Right lung (tissue), 10 donors: ENCODE measurements at places on chromosomes 5 and 9. TPM values are rescaled to one million over a fixed set of nuclear protein-coding genes. Genes with fewer than 3 reads are reported as not detected.

The PTGS1 gene
- 3.7 TPM for polyA plus RNA-seq

The OR1Q1 gene
- polyA plus RNA-seq, result not detected

The P4HA2 gene
- 26.7 TPM for polyA plus RNA-seq

The SYK gene
- polyA plus RNA-seq, result 19.1 TPM

The CDC20B gene
- polyA plus RNA-seq, result 16.7 TPM

The MXD3 gene
- polyA plus RNA-seq, result 39.9 TPM

The RGS7BP gene
- polyA plus RNA-seq, result 17.6 TPM

- DNase-seq, result no peak
Measured at GRCh38 chr5:120690621-120691407, 226.7 kb downstream of the PRR16 start.

DNA sequence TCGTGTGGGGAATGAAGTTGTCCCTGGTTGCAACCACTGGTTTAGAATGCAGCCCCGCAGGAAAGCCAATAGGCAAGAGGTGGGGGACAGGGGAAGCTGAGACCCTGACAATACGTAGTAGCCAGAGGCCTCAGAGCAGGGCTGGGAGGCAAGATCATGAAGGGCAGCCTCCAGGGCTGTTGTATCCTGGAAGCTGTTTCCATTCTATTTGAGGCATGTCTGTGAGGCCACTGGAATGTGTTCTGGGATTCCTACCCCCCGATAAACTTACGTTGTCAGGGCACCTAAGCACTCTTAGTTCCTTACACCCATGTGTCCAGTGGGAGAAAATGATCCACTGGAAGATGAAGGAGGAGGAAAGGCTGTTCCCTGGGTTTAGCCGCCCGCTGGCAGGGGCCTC is 177.3 kb downstream of the CFAP90 start:
- no peak for DNase-seq

GRCh38 chr5:112192866-112193265 is 226.2 kb downstream of the EPB41L4A start:
- no peak for DNase-seq

- peak; percentile 44 for DNase-seq
Measured at GRCh38 chr5:164472165-164472564, 966.7 kb downstream of the MAT2B start.

DNA sequence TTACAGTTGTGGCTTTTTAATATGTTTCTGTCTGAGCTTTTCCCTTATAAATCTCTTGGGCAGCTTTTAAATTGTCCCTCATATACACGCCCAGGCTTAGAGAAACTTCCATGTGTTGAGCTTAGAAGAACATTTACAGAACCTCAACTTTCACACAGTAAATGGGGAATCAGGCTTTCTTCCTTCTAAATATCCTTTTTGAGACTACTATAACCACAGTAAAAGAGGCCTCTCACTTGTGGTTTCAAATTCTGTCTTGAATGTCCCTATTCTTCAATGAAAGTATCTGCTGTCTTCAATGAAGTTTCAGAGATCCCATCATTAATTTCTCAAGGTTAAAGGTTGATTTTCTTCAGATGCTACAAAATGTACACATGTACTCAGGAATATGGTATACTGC is 588.6 kb upstream of the DMAC1 start:
- DNase-seq, result no peak

DNA sequence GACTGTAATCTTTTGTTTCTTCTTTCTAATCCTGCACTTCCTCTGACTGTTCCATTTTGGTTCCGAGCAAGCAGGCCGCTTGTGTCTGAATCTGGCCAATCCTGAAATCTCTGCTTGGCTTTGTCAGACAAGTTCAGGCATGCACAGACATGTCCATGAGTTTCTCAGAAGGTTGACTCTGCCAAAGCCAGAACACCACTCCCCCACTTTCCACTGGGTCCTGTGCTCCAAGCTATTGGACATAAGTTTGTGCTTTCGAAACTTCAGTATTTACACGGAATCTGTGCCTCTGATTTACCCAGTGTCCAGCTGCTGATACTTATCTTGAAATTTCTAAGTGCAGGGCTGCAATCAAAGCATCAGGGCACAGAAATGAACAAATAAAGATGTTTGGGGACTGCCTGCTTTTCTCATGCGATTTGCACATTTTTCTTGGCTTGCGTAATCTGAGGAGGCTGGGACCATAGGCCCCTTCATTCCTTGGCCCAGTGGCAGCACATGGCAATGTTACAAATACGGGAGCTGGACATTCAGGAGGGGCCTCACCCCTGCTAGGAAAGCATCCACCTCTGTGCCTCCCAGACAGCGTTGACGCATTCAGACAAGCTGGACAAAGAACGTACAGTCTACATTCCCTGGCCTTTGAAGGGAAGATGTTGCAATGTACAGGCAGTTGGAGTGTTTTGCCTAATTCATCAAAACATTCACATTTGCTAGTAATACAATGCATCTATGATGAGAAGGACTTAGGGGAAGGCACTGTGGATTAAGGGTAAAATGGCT is 209.2 kb upstream of the PAPPA start:
- peak; percentile 82 for DNase-seq

DNA sequence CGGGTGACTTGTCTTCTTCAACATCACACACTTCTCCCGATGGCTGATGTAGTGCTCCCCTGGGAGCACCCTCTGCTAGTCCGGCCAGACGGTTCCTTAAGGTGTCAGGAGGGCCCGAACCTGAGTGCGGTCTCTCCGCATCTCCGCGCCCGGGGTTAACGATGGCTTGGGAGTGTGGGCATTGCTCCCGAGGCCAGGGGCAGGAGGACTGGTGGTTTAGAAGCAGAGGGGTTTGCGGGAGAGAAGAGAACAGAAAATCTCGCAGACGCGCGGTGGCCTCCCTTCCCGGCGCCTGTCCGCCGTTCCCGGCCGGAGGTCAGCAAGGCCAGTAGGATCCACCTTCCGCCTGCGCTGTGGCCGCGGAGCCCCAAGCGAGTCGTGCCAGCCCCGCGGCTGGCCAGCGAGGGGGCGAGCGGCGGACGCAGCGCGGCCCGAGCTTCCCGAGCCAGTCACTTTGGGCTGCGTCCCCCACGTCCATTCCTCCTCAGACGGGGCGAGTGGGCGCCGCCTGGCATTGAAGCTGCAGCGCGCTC is 700 bp downstream of the CDO1 start:
- DNase-seq, result peak; percentile 18

DNA sequence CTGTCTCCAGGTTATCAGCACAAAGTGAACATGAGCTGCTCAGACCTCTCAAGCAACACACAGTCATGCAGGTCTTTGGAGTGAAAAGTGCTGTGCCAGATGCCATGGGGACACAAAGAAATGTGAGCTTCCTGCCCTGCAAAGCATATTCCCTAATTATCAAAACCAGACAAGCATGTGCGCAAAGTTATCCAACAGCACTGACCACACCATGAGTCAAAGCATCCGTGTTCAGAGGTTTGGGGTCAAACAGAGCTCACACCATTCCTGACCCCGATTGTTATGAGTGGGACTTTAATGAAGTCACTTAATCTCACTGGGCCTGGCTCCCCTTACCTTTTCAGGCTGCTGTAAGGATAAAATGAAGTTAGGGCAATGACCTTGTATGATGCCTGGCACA is 138.5 kb downstream of the SLIT3 start:
- no peak for DNase-seq

DNA sequence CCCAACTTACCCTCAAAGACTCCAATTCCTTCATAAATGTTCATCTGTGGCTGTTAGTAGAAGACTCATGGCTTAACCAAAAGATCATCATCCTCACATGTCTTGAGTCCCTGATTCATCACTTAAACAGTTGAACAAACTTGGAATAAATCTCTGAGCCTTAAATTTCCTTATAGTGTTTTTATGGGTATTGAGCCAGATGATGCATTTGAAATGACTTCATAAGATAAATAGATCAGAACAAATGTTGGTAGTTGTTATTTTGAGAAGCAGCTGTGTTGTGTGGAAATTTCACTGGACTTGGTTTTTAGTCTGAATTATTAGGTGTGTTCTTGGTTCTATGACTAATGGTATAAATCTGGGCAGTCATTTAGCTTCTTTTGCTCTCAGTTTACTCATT is 236.2 kb downstream of the NNT start:
- no peak for DNase-seq

GRCh38 chr9:107472581-107473340 is 16.8 kb downstream of the KLF4 start:
- no peak for DNase-seq

DNA sequence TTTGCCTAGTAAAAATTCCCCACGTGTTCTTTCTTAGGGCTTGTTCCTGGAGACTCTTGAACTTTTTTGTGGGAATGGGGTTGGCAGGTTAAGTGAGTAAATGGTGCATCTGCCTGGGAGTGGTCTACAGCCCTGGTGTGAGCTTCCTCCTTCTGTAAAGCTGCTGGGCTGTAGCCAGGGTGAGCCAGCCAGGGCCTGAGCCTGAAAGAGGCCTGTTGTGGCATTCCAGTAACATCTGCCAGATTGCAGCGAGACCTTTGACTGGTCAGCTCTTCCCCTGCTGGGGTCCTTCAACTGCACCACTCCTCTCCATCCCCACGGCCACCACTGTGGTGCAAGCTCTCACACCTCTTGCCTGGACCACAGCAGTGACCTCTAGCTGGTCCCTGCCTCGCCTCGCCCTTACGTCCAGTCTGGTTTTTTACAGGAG is 47.5 kb downstream of the SLC22A5 start:
- DNase-seq, result no peak

- no peak for DNase-seq
Measured at GRCh38 chr5:44987026-44987425, 178.3 kb downstream of the MRPS30 start.

GRCh38 chr5:91486638-91487037 is 103.5 kb upstream of the ARRDC3 start:
- DNase-seq, result no peak

DNA sequence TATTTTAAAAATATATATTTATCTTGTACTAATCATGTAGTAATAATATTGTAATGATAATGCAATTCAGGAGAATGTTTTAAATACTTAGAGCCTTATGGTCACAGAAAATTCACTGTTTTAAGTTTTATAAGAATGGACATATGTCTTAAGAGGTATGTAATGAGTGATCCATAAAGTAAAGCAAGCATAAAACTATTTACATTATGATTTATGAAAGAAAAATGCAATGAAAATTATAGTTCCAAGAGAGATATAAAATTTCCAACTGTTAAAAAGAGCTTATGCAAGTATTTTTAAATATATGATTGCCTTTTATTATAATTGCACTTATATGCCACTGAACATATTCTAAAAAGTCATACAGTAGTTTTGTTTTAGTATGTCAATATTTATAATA is 157.5 kb upstream of the TARS1 start:
- no peak for DNase-seq

DNA sequence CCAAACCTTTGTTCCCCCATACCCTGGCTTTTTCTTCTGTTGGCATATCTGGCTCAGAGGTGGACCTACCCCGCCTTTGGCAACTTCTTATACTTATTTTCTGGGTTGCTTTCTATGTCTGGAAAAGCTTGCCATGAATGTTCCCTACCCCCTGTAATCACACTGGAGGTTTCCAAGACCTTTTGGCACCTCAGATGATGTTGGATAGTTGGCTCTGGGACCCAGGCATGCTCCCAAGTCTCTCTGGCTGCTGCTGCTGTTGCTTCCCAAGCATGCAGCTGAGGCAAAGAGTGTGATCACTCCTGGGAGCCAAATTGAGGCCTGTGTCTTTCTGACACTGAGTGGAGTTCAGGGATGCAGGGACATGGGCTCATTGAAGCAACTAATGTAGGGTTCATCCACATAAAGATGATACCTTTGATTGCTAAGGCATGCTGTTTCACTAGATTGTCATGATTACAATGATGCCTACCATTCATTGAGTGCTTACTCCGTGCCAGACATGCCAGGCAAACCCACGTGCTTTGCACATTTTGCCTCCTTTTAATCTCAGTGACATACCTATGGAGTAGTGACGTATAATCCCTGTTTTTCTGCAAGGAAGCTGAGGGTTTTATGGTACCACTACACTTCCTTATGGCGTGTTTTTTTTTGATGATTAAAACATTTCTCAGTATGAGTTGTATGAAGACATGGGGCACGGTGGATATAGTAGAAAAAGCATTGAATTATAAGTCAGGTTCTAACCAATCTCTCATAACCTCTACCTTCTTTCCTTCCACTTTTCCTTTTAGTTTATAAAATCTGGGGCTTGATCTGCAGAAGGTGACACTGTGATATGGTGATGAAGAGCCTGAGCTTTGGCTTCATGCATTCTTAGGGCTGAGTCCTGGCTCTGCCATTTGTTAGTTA is 73.1 kb downstream of the ARHGAP26 start:
- no peak for DNase-seq

DNA sequence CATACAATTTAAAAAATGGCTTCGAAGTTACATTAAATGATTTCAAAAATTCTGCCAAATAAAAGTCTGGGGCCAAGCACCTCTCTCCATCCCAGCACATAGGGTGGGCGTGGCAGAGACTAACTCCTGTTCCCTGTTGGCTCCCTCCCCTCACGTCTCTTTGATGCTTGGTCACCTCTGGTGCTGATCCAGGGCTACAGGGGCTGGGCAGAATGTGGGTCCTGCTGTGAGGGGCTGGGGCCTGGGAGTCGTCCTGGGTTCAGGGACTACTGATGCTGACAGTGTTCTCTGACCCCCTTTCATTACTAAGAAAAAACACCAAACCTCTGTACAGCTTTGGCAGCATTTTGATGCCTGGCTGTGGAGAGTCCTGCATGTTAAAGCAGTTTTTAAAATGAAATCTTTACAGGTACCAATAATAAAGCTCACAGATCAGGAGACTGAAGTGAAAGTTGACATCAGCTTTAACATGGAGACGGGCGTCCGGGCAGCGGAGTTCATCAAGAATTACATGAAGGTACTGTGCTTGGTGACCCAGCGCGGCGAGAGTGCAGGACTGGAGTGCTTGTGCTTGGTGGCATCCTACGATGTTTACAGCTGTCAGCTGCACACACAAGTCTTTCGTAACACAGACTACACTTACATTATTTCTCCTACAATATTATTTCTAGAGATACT is 29.0 kb downstream of the TENT4A start:
- DNase-seq, result no peak

GRCh38 chr9:132301521-132301920 is 53.3 kb downstream of the SETX start:
- no peak for DNase-seq

DNA sequence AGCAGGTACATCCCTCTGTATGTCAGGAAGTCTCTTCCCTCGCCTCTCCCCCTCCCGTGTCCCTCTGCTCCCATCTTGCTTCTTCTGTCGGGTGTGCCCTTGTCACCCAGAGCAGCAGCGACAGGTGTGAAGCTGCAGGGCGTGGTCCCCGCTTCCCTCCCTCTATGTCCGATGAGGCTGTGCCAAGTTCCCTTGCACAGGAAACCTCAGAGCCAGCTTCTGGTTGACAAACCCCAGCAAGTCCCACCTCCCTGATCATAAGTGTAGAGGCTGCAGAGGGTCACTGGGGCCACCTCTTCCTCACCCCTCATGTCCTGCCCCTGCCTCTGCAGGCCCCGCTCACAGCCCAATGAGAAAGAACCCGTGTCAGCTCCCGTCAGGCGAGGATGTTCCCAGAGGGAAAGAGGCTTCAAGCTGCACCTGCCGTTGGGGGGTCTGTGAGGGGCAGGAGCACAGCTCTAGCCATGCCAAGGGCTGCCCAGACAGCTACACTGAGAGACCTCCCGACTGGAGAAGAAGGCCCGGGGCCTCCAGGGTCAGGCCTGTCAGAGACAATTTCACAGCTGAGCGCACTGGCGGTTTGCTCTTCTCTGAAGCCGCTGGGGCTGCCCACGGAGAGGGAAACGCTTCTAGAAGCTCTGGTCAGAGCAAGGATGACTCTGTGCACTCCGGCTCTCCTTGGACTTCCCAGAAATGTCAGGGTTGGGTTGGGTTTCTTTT is 73.3 kb downstream of the AK8 start:
- no peak for DNase-seq

- no peak for DNase-seq
Measured at GRCh38 chr5:122757285-122757684, 17.6 kb upstream of the SNX2 start.
